ENCODE measurements at places on chromosomes 4 and X.

- DNase-seq, result no peak
Measured at GRCh38 chr4:18419780-18420179, 398.2 kb upstream of the LCORL start.

GRCh38 chr4:173661001-173661400 is 131.0 kb upstream of the HAND2 start:
- DNase-seq, result no peak

GRCh38 chr4:41167191-41167590 is 47.2 kb downstream of the APBB2 start:
- DNase-seq, result no peak

- no peak for DNase-seq
Measured at GRCh38 chrX:120356084-120356483, 5.8 kb upstream of the ATP1B4 start.

GRCh38 chrX:17187136-17187756 is 187.8 kb upstream of the NHS start:
- no peak for DNase-seq

GRCh38 chr4:167918077-167918476 is 174.3 kb upstream of the ANXA10 start:
- DNase-seq, result no peak

GRCh38 chrX:42195506-42195905 is 272.2 kb upstream of the CASK start:
- no peak for DNase-seq

DNA sequence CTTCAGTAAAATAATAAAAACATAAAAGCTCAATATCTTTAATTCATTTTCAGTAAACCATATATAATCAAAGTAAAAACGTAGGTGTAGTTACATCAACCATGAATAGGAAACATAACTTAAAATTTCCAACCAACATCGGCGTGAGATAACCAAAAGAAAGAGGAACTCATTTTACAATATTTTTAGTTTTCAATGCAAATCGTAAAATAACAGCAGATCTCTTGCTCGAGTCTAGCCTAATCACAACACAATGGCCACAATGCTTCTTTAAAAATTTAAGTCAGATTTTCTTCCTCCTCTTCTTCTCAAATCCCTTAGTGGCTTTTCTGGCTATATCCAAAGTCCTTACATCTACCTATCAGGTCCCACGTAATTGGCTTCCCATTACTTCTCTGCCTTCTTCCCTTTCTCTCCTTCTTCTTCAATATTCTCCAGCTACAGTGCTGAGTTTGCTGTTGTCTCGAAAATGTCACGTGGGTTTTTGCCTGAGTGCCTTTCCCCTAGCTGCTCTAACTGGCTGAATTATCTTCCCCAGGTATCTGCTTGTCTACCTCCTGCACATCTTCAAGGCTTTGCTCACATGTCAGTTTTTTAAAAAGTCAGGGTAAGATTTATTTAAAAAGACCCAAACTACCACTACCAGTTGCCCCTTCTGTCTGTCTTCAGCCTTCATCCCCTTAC is 90.9 kb upstream of the BANK1 start:
- no peak for DNase-seq

DNA sequence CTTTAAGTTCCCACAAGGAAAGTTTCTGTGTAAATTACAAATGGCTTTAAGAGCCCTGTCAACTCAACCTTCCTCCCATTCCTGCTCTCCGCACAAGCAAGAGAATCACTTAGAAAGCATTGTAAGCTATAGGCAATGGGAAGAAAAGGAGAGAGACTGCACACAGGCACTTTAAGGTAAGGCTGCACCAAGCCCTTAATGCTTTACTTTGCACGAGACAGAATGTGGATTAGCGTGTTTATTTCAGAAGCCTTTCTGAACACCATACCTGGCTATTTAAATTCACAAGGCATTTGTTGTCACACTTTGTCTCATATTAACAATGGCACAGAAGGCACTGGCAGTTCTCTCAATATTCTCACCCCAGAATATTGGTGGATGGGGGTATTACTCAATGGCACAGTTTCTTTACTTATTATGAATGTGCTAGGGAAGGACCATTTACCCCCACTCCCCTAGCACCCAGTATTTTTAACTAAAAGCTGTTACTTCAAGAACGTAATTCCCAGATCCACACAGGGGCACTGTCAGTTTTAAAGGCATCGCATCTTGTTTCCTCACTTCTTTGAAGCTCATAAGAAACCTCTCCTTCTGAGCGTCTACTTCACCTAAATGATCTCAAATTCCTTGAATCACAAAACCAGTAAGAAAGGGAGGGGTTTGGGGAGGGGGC is 150.0 kb downstream of the MAML3 start:
- no peak for DNase-seq
